ENCODE measurements at places on chromosomes 4 and X. TPM values are rescaled to one million over a fixed set of nuclear protein-coding genes. Genes with fewer than 3 reads are reported as not detected.

RS1 gene
- total RNA-seq = not detected

RHOH gene
- 3.2 TPM for total RNA-seq

GAB3 gene
- 0.07 TPM for total RNA-seq

LRCH2 gene
- total RNA-seq = 16.4 TPM

TMPRSS11E gene
- total RNA-seq = not detected

FREM3 gene
- not detected for total RNA-seq

DNA sequence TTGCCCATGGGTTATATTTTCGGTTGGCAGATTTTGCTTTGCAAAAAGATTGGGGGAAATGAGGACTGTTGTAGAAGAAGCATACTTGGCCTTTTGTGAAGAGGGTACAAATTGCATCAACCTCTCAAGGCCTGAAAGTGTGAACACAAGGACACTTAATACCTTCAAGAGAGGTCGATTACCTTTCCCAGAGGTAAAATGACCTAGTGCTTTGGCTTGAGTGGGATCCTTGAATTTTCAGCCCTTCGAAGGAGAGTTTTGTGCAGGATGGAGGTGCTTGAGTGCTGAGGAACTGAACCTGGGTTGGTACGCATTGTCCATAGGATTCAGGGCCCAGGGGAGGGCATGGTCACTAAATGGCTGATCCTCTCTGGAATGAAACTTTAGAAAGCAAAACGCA, 27.6 kb upstream of the NKAP start:
- H3K27ac ChIP-seq = no peak overlapping the region
- no peaks in the 10 kb centered on the region for H3K36me3 ChIP-seq
- H3K4me3 ChIP-seq = no peak overlapping the region
- no peaks in the 10 kb centered on the region for H3K27me3 ChIP-seq
- no peaks in the 10 kb centered on the region for H3K4me1 ChIP-seq
- no peak for DNase-seq

DNA sequence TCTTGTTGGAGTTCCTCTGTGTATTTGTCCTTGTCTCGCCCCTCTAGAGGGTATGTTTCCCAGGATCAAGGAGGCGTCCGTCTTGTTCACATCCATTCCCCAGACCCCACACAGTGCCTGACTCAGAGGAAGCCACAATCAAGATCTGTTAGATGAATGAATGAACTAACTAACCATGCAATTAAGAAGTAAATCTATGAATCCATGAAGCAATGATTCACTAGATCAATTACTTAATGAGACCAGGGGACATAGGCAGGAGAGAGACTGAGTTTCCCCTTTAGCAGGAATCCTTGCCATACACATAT, 11.9 kb downstream of the BLOC1S4 start:
- DNase-seq = no peak
- peaks cover 42% of the 10 kb centered on the region for H3K4me1 ChIP-seq
- H3K27ac ChIP-seq = peak overlapping the region; percentile 89
- H3K4me3 ChIP-seq = peak overlapping the region; percentile 23
- no peaks in the 10 kb centered on the region for H3K36me3 ChIP-seq
- H3K27me3 ChIP-seq = peaks cover 15% of the 10 kb centered on the region

DNA sequence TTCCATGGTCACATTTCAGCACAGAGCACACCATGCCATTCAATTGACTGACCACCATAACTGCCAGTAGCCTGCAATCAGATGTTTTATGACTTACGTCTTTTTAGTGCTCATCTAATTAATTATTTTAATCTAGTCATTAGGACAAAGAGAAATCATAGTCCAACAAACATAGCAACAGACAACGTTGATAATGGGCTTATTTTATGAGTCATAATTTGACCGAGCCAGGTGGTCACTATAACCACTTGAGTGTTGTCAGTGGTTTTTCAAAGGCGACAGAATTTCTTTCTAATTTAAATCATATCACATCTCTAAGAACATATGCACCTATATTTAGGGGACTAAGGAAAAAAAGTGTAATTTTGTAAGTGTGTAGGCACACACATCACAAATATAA, 1.9 kb downstream of the SEC24D start:
- peak overlapping the region; percentile 70 for H3K4me3 ChIP-seq
- no peak for DNase-seq
- H3K27me3 ChIP-seq = no peaks in the 10 kb centered on the region
- H3K27ac ChIP-seq = no peak overlapping the region
- H3K36me3 ChIP-seq = peaks cover 3% of the 10 kb centered on the region

- H3K36me3 ChIP-seq = peaks cover 5% of the 10 kb centered on the region
- DNase-seq = no peak
- no peak overlapping the region for H3K27ac ChIP-seq
- H3K4me3 ChIP-seq = no peak overlapping the region
- no peaks in the 10 kb centered on the region for H3K27me3 ChIP-seq
- H3K4me1 ChIP-seq = peaks cover 4% of the 10 kb centered on the region
Measured at GRCh38 chrX:123267220-123267619, 83.1 kb downstream of the GRIA3 start.

- H3K27ac ChIP-seq = no peak overlapping the region
- no peaks in the 10 kb centered on the region for H3K36me3 ChIP-seq
- no peak overlapping the region for H3K4me3 ChIP-seq
- H3K4me1 ChIP-seq = peaks cover 23% of the 10 kb centered on the region
Measured at GRCh38 chr4:127629371-127629770, 3.4 kb upstream of the INTU start.

- peaks cover 4% of the 10 kb centered on the region for H3K4me1 ChIP-seq
- no peaks in the 10 kb centered on the region for H3K27me3 ChIP-seq
- DNase-seq = no peak
- no peak overlapping the region for H3K27ac ChIP-seq
- H3K4me3 ChIP-seq = no peak overlapping the region
- no peaks in the 10 kb centered on the region for H3K36me3 ChIP-seq
Measured at GRCh38 chrX:40945361-40945713, 139.9 kb upstream of the USP9X start.

GRCh38 chr4:119977076-119977940, 89.3 kb downstream of the MAD2L1 start:
- no peak overlapping the region for H3K4me3 ChIP-seq
- H3K27ac ChIP-seq = no peak overlapping the region
- no peak for DNase-seq
- H3K4me1 ChIP-seq = peaks cover 17% of the 10 kb centered on the region

Data from neural crest cell (in vitro differentiated cells).